ENCODE measurements at places on chromosomes 1 and 21.

GRCh38 chr21:38938769-38939168 lies 133.0 kb downstream of the ETS2 start:
- no peak for DNase-seq

DNA sequence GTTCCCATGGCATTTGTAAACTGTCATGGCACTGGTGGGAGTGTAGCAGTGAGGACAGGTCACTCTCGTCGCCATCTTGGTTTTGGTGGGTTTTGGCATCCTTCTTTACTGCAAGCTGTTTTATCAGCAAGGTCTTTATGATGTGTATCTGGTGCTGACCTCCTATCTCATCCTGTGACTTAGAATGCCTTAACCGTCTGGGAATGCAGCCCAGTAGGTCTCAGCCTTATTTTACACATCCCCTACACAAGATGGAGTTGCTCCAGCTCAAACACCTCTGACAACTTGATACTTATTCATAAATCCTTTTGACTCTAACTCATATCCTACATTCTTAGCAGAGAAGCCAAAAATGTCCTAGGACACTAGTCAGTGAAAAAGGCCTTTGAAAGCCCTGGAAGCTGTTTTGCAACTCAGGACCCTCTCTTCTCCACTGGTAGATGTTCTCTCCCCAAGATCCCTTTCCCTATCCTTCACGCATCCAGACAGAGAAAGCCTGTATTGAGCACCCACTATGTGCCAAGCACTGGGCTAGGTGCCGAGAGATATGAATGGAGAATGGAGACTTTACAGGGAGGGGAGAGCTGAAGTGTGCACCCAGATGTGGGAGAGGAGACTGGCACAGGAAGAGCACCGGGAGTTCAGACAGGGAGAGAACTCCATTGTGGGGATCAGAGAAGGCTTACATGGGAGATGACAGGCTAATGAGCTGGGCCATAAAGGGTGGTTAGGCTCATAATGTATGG lies 6.7 kb upstream of the CSRP1 start:
- DNase-seq: no peak

- no peak for DNase-seq
Measured at GRCh38 chr21:18759267-18759666, 355.7 kb upstream of the TMPRSS15 start.

- no peak for DNase-seq
Measured at GRCh38 chr1:155033524-155033923, at the start of the genes DCST1 and DCST2. Gene DCST1 (plus strand): TSS chr1:155033824. CDS start chr1:155034037, 213 bp downstream. Gene DCST2 (minus strand): TSS chr1:155033781. CDS start chr1:155033701, 80 bp downstream.

- no peak for DNase-seq
Measured at GRCh38 chr1:203669739-203670138, 43.1 kb downstream of the ATP2B4 start.

- DNase-seq: no peak
Measured at GRCh38 chr1:12634696-12635202, 9.1 kb upstream of the AADACL4 start.

GRCh38 chr1:179803104-179803503 lies 60.0 kb downstream of the FAM163A start:
- no peak for DNase-seq

DNA sequence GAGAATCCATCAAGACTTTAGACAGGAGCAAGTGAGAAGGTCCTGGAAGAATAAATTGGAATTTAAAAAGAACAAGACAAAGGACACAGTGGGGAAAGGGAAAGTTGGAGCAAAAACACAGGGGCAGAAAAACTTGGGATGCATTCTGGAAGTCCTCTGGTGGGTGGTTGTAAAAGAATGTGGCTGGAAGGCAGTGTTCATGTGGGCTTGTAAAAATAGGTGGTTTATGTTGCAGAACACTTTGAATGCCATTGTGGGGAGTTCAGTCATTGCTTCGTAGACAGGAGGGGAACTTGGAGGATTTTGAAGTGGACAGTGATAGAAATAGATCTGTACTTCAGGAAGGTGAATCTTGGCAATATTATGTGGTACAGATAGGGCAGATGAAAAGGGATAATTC lies 15.2 kb downstream of the KIF1B start:
- no peak for DNase-seq

GRCh38 chr21:36207577-36208320 lies 51.1 kb downstream of the DOP1B start:
- no peak for DNase-seq

GRCh38 chr21:42971897-42972275 lies 2.5 kb upstream of the PKNOX1 start:
- DNase-seq: no peak

- DNase-seq: no peak
Measured at GRCh38 chr1:58585166-58585565, 8.1 kb upstream of the TACSTD2 start.

- no peak for DNase-seq
Measured at GRCh38 chr1:246728311-246728710, 4.1 kb downstream of the SCCPDH start.

DNA sequence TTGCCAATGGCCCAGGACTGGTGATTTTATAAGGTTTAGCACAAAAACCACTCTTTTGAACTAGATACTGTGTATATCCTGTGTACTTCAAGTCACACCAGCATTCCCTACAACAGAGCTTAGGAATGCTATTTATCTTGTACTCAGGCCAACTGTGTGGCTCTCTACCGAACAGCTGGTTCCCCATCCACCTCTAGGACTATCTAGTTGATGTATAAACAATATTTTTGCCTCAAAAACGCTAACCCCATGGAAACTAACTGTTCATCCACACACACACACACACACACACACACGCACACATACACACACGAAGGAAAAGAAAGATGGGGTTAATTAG lies 28.7 kb upstream of the SLC45A3 start:
- no peak for DNase-seq

DNA sequence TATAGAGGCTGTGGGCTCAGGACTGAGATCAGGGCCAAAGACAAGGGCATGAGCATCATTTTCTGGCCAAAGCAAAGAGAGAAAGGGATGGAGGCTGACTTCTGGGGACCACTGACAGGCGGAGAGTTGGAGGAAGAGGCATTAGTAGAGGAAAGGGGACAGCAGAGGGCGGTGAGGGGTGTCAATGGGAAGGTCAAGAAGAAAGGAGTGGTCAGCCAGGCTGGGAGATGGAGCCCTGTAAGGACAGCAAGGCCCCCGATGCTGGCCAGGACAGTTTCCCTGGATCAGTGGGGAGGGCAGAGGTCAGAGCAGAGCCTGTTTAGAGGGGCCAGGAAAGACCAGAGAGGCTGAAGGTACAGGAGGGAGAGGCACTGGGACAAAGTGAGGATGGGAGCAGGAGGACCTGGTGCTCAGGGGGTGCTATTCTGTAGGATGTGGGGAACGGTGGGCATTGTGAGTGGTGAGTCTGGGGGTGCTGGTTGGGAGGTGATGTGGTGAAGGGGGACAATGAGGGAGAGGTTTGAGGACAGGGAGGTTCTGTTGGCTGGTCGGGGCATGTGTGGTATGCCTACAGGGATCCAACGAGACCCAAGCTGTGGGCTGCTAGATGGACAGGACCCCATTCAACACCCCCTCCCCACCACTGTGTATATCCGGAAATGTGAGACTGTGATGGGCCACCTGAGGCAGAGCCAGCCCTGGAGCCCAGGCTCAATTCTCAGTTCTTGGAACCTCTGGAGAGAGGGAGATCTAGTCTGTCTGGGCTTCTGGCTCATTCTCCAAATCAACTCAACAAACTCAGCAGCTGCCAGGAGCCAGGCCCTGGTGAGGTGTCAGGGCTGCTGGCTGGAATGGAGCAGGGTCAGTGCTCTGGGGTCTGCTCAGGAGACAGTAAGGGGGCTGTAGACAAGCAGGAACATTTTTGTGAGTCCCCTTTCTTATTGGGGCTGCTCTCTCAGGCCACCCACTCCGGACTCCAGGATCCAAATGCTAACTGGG lies 1.4 kb upstream of the FAM151A start:
- no peak for DNase-seq

DNA sequence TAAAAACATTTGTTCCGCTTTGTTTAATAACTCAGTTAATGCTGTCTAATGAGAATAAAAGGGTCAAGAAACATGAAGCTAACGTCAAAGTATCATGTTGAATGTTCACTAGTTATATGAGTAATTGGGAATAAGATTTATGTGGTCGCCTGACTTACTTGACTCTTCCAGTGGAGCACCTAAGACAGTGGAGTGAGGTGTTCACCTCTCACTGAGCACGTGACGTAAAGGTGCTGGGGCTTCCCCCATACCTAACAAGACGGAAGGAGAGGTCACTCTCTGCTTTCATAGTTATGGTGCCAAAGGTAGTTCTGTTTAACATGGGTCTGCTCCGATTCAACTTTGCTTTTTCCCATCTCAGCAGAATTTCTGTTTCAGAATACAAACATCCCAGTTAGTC lies 686 bp downstream of the KMO start:
- no peak for DNase-seq

DNA sequence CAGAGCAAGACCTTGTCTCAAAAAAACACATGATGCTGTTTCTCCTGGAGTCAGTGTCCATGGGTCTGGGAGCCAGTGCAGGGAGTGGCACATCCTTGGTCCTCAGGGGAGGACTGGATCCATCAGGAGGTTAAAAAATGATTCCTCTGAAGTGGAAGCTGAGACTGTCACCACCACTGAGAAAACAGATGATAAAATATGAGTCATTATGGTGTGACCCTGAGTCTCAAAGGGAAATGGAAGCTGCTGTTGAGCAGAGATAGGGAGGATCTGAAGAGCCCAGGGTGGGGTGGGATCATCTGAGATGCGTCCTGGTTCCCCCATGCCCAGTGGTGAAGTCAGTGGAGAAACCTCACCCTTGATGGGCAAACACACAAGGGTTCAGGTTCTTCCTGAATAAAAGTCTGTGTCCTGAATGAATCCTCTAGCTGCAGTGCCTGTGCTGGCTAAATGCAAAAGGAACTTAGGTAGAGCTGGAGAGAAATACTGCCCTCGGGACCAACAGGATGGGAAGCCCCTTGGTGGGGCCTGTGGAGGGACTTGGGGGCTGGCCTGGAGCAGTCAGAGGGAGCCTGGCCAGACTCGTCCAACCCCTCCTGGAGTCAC lies 61.6 kb upstream of the TENT5B start:
- no peak for DNase-seq

DNA sequence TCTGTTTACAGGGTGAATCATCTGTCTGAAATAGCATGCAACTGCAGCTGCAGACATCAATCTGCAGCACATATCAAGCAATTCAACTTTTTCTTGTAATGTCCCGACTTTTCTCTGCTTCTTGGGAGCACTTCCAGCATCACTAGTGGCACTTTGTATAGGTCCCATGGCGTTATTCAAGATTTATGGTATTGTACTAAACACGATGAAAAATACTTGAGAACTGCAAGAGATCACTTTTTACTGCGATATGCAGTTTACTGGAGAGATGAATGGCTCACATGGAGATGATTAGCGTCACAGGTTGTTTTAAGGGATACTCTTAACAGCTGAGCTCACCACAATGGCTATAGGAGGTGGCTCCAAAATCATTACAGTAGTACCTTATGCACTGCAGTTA lies 7.2 kb upstream of the SCMH1 start:
- no peak for DNase-seq

- no peak for DNase-seq
Measured at GRCh38 chr21:45505416-45506021, 36.7 kb downstream of the SLC19A1 start.

DNA sequence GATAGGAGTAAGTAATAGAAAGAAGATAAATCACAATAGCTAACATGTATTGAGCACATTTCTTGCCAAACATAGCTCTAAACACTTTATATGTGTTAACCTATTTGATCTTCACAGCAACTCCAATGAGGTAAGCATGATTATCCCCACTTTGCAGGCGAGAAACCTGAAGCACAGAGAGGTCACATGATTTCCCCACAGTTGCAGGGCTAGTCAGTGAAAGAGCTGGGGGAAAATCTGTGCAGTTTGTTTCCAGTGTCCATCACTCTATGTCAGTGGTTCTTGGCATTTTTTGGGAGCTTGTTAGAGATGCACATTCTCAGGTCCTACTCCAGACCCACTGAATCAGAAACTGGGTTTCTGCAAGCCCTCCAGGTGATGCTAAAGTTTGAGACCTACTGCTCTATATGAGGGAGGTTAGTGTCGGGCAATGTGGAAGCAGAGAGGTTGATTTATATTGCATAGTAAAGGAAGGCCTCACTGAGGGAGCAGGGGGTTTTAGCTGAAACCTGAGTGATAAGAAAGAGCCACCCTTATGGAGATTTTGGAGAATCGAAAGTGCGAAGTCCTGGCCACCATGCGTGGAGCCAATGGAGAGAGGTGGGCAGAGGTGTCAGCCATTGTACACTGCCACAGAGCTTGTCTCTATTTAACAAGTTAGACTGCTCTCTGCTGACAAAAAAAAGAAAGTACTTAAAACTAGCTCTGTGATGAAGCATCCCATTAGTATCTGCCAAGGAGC lies 20.9 kb downstream of the MCOLN3 start:
- DNase-seq: no peak

DNA sequence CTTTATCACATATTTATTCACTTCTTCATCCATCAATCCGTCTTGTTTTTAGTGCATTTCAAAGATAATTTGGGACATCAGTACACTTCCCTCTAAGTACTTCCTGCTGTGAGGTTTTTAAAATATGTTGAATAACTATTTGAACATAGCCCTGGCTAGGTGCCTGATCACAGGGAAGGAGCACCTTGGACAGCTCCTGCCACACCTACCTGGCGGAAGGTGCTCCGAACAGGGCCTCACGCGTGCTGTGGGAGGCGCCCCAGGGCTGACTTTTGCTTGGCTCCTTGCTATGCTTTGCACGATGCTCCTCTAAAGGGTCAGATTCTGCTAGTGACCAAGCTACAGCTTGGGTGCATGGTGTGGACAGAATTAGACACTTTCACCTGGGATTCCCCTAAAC lies 4.9 kb upstream of the ATXN7L2 start:
- no peak for DNase-seq

DNA sequence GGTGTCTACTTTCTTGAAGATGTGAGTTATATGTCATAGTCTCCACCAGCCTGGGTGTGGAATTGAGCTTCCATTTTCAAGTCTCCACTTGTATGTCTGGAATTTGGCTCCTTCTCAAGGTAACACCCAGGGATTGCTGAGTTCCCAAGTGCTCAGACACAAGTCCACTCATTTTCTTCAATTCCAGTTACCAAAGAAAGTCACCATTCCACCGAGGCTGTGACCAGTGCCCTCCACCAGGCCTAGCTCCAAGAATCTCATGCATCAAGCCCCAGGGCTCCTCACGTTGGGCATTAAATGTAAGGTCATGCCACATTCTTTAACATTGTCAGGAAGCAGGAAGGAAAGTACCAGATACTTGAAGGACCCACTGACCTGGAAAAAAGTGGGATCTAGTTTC lies 2.4 kb upstream of the RAB4A start:
- DNase-seq: no peak

GRCh38 chr1:116075990-116076389 lies 35.2 kb upstream of the MAB21L3 start:
- no peak for DNase-seq

DNA sequence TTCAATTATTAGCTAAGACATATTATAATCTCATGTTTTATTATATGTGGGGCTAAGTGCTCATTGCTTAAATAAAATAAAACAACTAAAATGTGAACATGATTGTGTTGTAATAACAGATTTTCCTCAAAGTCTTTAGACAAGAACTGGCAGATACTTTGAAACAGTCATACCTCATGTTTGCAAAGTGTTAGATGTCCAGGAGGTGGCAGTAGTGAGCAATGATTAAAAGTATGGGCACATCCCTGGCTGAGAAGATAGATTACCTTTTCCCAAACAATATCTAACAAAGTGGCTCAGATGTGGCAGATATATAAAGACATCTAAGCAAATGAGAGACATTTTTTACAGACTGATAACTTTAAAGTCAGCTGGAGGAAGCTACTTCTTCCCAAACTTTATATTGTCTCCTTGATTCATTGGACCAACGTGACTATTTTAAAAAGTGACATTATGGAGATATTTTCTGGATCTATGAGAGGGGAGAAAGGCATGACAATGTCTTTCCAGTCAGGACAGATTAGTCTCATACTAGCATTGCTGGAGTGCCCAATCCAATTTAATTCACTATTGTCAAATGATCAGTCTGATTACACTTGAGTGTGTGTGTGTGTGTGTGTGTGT lies 269.8 kb downstream of the S1PR1 start:
- DNase-seq: no peak
